CD14-positive monocyte (primary cell): ENCODE measurements at places on chromosomes 16 and 17. TPM values are rescaled to one million over a fixed set of nuclear protein-coding genes. Genes with fewer than 3 reads are reported as not detected.
A peak's percentile ranks its signal among the peaks of the same experiment; 100 is the strongest.

SHISA9 gene
- polyA plus RNA-seq = not detected

MPP2 gene
- polyA plus RNA-seq = not detected

DNA sequence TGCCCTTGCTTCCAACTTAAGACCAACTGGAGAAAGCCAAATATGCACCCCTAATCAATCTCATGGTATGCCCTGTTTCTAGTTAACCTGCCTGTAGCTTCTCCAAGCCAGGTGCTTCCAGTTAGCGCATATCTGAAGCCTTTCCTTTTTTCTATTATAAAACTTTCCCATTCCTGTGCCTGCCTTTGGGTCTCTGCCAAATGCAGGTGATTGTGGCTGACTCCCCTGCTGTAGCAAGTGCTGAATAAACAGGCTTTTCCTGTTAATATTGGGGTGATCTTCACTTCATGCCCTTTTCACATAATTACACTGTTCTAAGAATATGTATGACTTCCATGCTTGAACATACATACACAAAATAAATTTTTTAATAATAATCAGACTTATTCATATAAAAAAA is 207.4 kb downstream of the TANC2 start:
- no peak for DNase-seq

GRCh38 chr16:4718466-4718865 is 15.6 kb downstream of the ANKS3 start:
- DNase-seq = no peak

DNA sequence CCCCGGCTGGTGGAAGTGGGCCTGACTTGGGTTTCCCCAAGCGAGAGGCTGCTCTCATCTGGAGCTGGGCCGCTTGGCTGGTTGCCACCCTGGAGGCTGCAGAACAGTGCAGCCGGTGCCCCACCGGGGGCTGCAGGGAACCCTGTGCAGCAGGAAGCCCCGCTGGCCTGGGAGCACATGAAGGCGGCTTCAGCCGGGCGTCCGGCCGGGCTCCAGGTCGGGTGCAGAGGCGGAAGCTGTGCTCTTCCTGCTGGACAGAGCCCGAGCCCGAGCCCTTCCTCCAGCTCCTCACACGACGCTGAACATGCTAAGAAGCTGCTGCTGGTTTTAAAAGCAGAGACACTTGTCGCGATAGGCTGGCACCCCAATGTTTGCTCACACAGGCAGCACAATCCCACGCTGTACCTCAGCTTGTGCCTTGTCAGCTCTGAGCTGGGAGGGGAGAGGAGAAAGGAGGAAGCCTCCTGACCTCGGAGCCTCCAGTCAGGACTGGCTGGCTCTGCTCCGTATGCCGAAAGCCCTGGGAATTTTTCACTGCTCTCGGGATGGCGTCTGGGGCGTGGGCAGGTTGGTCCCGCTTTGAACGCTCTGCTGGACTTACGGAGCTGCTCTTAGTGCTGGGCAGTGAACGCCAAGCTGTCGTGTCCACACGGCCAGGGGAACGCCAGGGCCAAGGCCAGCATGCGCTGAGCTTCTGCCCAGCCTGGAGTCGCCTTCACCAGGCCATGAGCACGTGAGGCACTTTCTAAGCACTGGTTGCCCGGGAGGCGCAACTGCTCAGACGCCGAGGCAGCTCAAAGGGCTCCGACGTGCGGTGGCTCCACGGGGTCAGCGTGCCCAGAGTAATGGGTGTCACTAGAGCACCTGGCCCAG is 8.8 kb downstream of the CDK5R1 start:
- peak; percentile 40 for DNase-seq

- no peak for DNase-seq
Measured at GRCh38 chr17:76538281-76538931, 897 bp upstream of the CYGB start.

DNA sequence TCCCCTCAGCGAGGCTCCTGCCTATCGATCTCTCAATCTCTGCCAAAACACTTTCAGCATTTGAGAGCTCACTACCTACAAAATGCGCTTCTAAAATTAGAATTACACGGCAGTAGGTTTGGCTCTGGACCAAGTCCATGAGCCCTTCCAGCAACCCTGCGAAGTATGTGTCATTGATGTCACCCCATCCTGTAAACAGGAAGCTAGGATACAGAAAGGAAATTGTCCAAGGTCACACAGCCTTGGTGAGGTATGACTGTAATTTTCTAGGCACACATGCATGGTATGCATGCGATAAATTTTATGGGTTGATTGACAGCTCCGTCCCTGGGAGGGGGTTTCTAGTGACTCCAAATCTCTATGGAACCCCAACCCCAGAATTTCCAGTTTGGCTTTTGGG is 330.3 kb upstream of the CDH5 start:
- no peak for DNase-seq

DNA sequence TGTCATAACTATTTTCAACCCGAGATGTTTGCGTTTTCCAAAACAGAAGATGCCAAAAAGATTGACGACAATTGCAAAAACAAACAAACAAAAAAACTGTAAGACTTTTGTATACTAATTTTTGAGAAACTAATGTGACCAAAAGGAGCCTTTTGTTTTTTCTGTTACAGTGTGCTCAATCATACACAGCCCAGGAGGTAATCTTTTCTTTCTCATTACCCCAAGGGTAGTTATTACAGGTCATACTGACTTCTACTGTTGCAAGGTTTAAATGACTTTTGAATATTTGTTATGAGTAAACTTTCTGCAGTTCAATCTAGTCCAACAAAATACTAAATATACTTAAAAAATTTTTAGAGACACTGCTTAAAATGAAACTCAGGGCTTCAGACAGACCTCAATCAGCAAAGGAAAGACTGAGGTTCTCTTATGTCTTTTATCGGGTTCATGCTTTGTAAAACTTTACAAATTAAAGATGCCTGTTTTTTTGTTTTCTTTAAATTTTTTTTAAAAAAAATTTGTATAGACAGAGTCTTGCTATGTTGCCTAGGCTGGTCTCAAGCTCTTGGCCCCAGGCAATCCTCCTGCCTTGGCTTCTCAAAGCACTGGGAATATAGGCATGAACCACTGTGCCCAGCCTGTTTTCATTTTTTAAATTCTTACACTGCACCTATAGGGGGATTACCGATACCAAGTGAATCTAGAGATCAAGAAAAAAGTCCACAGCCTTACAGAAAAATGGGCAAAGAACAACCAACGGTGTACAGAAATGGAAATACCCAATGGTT is 47.6 kb downstream of the SPOP start:
- no peak for DNase-seq

- no peak for DNase-seq
Measured at GRCh38 chr17:444879-445454, 92.4 kb upstream of the RPH3AL start.

- peak; percentile 83 for DNase-seq
Measured at GRCh38 chr16:85309656-85310587, 197.7 kb upstream of the CIBAR2 start.

DNA sequence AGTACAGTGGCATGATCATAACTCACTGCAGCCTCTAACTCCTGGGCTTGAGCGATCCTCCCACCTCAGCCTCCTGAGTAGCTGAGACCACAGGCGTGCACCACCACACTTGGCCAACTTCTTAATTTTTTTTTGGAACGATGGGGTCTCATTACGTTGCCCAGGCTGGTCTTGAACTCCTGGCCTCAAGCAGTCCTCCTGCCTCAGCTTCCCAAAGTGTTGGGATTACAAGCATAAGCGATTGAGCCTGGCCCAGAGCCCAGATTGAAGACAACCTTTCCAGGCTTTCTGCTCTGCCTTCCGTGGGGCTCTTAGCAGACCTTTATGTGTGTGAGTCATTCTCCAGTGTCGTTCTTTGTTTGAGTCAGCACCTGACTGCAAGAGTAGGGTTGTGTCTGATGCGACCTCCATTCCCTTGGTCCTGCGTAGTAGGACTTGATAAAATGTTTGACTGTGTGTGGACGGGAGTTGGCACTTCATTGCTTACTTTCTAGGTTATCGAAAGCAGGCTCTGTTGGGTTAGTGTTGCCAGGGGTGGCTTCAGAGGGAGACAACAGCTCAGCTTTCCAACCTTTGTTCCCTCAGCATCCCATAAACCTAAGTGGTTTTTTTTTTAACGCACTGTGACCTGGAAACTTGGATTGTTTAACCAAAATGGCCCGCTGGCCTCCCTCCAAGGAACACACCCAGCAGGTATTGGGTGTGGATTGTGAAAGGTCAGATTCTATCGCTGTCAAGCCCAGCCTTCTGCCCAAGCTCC is 26.4 kb downstream of the EEF2K start:
- DNase-seq = no peak

DNA sequence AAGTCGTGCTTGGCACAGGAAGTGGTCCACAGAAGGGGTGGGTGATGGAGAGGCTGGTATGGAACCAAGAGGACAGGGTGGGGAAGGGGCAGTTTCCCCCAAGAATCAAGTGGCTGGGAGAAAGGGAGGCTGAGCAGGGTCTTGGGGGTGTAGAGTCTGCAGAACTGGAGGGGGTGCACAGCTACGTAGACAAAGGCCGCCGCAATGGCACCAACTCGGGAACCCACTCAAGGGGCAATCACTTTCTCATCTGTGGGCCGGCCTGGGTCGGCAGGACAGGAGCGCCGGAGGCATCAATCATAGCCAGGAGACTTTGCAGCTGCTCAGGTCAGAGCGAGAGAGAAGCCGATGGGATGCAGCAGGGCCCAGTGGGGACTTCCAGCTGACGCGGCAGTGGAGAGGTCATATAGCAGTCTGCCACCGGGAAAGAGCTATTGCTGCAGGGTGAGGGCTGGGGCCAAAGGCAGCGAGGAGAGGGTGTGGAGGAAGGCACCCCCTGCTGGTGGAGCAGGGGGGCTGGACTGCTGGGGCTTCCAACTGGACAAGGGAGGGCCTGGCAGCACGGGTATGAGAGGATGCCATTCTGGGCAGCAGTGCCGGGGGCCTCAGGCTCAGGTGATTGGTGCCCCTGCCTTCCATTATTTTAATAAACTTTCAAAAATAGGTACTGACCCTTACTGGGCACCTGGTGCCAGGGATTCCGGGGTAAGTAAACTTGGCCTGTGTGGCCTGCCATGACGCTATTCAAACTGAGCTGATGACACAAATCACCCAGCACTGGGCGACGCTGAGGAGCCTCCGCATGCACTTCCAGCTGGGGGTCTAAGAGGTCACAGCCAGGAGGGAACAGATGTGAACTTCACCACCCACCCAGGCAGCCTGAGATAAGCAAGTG is 52.5 kb upstream of the MTSS2 start:
- no peak for DNase-seq

DNA sequence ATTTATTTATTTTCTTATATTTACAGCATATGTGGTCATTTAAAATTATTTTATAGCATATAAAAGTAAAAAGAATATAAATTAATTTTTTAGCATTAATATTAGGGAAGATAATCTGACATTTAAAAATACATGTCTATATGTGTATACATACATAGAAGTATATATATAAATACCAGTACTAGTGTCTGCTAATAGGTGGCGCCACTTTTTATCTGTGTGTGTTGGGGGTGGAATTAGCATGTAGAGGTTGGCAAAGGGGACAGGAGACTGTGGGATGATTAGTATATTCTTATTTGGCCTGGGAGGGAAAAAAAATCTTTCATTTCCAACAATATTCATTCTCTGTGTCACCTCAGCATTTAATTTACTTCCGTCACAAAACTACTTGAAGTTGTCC is 359.1 kb downstream of the WWOX start:
- DNase-seq = no peak

DNA sequence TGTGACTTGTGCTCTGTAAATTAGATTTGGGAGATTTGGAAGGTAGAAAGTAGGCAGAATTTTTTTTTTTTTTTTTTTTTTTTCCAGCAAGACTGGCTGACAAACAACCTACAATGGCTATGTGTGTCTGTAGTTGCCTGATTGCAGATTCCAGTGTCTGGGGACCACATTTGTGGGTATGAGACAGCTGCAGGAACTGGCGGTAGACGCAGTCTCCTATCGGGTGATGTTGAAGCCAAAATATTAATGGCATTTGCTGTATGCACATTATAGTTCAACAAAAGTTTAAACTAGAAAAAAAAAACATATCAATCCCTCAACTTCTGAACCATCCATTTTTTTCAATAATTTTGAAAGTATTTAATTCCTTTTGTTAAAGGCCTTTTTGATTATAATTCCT is 665.2 kb downstream of the TOX3 start:
- no peak for DNase-seq

GRCh38 chr16:79392081-79392480 is 208.5 kb downstream of the MAF start:
- DNase-seq = no peak

RTN4RL1 gene
- polyA plus RNA-seq = 0.11 TPM

DNA sequence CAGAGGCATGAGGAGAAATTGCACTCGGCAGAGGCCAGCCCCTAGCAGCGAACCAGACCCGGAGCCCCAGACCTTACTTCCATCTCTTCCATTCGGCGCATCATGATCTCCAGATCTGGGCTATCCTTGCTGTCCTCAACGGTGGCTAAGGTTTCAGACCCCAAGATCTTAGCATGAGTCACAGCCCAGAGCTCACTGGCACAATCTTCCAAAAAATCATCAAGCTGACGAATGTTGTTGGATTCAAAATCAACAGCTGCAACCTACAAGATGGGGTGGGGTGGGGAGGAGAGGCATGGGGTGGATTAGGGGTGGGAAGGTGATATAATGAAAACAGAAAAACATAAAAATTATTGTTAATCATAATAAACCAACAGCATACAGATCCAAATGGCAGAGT is 39.7 kb upstream of the PITPNM3 start:
- no peak for DNase-seq

DNA sequence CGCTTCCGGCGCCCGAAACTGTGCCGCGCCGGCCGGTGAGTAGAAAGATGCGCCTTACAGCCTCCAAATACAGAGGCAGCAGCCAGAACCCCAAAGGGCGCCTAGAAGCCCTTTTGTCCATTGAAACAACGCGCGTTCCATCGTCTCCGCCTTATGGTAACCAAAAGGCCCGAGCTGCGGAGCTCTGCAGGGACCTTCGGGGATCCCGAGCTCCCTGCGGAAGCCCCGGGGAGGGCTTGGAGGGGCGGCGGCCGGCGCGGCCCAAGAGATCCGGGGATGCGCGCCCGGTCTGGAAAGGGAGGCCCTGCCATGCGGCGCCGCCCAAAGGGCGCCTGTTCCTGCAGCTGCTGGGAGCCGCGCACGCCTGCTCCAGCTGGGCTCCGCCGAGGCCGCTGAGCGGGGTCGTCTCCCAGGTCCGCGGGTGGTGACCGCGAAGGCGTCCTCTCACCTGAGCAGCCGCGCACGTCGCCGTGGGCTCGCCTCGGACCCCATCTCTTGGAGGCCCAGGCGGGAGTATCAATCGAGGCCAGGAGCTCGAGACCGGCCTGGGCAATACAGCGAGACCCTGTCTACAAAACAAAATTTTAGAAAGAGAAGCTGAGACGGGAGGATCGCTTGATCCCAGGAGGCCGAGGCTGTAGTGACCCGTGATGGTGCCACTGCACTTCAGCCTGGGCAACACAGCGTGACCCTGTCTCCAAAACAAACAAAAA is 742 bp upstream of the FBXO31 start:
- no peak for DNase-seq
